ENCODE measurements at places on chromosomes 1 and 21.
A peak's percentile ranks its signal among the peaks of the same experiment; 100 is the strongest.

- no peak for DNase-seq
Observed at GRCh38 chr1:180519846-180520245, 17.5 kb upstream of the ACBD6 start.

GRCh38 chr1:1360506-1361169, 2.3 kb upstream of the MXRA8 start:
- no peak for DNase-seq

- peak; percentile 55 for DNase-seq
Observed at GRCh38 chr1:167474191-167474641, 44.1 kb downstream of the CD247 start.

GRCh38 chr1:239361403-239361802, 25.0 kb upstream of the CHRM3 start:
- peak; percentile 1 for DNase-seq

DNA sequence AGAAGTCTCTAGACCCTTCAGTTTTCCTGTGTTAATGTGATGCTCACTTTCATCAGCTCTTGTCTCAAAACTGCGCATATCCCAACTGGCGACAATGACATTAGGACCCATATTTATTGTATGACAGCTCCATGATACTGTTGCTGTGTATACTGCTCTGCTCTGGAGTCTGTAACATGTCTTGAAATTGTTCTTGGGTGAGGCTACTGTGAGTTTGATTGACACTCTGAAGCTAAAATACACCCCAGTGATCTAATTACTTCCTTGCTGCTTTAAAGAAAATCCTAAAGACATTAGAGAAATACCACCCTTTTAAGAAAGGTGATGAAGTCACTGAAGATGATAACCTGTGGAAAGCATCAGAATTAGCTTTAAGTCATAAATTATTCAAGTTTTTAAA, 1046.2 kb downstream of the KCNT2 start:
- DNase-seq = no peak

DNA sequence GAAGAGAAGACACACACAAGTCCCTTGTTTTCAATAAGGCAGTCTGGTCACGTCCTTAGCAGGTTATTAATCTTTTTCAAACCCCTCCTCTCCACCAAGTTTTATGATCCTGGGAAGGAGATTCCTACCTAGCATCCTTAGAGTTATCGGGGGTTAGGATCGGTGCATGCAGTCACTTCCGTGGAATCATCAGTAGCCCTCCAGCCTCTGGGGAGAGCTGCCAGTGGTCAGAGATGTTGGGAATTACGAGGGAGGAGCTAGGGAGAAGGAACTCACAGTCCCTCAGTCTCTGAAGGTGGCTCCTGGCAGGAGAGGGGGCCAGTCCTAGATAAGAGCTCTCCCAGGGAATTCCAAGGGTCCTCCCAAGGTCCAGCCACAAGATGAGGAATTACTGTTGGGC, 57.7 kb upstream of the ATP5PO start:
- no peak for DNase-seq

- no peak for DNase-seq
Observed at GRCh38 chr1:209463441-209463840, 120.1 kb upstream of the CAMK1G start.

DNA sequence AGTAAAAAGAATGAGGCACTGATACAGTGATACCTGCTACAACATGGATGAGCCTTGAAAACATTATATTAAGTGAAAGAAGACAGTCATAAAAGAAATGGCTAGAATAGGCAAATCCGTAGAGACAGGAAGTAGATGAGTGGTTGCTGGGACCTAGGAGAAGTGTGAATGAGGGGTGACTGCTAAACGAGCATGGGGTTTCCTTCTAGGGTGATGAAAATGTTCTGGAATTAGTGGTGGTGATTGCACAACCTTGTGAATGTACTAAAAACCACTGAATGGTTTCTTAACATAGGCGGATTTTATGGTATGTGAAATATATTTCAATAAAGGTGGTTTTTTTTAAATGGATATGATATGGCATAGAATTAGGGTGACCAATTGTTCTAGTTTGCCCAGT, 12.6 kb upstream of the SERINC2 start:
- no peak for DNase-seq

GRCh38 chr1:113943028-113943811, 14.1 kb downstream of the HIPK1 start:
- no peak for DNase-seq

- no peak for DNase-seq
Observed at GRCh38 chr21:45998276-45998701, 16.7 kb downstream of the COL6A1 start.

GRCh38 chr1:11125931-11126330, 26.3 kb upstream of the EXOSC10 start:
- no peak for DNase-seq

DNA sequence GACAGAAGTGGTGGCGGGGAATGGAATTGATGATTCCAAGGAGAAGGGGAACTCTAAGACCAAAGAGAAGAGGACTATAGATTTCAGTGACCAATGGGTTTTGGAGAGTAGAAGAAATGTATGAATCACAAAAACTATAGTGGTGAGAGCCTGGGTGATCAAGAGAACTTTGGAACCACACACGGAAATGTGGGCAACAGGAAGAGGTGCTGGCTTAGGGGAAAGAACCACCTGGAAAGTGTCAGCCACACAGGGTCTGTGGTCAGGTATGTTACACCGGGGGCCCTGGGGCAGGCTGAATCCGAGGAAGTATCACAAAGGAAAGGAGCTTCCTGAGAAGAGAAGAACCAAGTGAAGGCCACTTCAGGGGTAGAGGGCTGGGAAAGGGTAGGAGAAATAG, 11.5 kb upstream of the CHIA start:
- DNase-seq = no peak

GRCh38 chr1:98327220-98327861, 334.2 kb upstream of the SNX7 start:
- DNase-seq = no peak

- DNase-seq = no peak
Observed at GRCh38 chr1:15756143-15757015, 2.2 kb upstream of the FBLIM1 start.

DNA sequence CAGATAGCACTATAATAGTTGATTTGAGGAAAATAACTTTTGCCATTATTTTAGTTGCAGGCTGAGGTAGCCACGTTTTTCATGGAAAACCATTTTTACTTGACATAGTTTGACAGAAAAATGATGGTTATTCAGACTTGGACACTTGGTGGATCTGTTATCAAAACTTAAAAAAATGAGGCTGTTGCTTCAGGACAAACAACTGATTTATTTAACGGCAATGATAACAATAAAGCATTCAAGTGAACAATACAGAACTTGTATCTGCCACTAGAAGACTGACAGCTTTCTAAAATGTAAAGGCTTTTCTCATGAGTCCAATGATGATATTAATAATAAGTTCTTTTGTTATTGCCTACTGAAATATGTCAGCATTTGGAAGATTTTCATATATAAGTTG, 322.9 kb downstream of the BRINP3 start:
- DNase-seq = no peak

- DNase-seq = no peak
Observed at GRCh38 chr1:21579791-21580190, 70.6 kb downstream of the ALPL start.

DNA sequence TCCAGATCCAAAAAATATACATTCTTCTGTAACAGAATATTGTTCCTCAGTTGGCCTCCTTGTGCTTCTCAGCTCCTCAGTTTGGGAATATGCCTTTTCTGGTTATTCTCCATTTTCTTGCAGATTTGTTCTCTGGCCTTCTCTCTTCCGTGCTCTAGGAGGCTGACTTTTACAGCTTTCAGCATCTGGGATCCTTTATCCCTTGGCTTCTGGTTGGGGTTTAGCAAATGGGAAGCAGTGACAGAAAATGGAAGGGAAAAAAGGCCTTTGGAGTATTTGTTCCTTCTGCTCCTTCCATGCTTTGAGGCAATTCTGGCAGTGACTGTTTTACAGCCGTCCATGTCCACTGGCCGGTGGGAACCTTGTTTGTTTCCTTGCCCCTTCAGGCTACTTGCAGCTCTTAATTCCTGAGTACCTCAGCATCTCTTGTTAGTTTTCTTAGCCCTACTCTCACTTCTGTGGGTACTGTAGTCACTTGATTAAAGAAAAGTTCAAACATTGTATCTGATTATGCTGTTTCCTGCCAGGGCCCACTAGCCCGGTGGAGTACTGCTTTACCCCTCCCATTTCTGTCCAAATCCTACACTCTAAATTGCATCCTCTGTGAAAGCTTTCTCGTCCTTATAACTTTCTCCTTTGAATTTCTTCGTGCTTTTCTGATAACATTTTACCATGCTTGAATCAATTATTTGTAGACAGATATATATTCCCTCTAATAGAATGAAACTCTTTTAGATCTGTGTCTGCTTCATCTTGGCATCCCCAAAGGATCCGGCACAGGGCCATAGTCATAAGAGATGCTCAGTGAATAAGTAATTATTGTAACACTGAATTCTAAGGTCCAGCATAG, 118.2 kb downstream of the OSBPL9 start:
- no peak for DNase-seq

DNA sequence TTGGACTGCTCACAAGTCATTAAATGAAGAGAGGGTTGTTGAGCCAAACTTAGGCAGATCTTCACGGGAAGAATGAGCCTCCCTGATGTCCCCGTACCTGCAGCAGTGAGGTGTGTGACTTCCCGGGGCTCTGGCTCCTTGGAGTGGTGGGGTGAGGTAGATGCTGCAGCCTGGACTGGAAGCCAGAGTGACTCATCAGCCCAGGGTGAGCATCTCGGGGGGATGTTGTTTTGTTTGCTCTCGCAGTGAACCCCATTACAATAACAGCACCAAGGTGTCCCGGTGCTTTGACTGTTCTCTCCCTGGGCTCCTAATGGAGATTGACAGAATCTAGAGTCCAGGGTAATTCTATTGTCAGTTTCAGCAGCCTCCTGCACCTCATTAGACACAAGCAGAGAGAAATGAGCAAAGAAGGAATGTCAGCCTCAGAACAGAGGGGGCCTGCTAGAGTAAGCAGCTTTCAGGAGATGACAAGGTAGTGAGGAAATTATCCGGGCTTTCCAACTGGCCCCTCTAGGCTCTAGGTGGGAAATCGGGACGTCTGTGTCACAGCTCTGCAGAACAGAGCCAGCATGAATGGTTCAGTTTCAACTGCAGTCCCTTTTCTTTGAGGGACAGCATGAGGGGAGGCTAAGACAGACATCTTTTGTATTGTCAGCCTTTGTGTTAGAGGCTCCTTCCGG, 36.0 kb upstream of the LRRN2 start:
- no peak for DNase-seq

GRCh38 chr21:30408782-30409494, 13.1 kb downstream of the KRTAP13-1 start:
- no peak for DNase-seq

DNA sequence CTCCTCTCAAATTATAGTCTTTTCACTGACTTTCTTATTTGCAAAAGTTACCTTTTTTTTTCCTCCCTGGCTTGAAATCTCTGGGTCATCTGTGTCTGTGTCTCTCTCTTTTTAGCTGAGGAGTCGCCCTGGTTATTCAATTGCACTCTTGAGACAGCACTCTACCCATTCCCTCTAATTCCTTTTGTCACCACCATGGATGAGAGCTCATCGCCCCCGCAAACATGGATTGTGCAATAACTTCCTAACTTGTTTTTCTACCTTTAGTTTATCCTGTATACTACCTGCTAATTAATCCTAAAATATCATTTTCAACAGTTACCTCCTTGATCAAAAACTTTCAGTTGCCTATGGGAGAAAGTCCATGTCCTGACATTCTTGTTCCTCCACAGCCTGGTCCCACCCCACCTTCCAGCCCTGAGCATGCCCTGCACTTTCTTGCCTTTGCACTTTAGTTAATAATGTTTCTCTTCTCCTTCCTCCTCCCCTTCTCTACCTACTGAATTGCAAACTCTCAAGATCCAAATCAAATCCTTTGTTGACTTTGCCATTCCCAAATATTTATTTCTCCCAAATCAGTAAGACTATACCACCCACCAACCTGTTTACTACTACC, 110.4 kb upstream of the MAGI3 start:
- DNase-seq = no peak

DNA sequence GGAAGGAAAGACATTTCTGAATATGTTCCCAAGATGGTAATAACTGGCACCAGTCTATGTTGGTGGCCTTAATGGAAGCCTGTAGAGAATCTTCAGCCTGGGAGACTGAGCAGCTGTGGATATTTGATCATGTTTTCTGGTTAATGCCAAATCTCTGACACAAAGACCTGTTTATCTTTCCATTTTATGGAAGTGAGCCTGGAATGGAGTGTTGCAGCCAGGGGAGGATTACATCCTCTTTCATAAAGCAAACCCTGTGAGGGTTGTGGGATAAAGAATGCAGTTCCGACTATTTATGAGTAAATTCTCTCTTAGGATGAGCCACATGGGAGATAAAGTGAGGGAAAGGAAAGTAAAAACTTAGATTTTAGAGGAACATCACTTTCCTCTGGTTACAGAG, 144.1 kb downstream of the PCP4 start:
- DNase-seq = no peak

GRCh38 chr1:216113181-216113580, 310.1 kb downstream of the USH2A start:
- no peak for DNase-seq

DNA sequence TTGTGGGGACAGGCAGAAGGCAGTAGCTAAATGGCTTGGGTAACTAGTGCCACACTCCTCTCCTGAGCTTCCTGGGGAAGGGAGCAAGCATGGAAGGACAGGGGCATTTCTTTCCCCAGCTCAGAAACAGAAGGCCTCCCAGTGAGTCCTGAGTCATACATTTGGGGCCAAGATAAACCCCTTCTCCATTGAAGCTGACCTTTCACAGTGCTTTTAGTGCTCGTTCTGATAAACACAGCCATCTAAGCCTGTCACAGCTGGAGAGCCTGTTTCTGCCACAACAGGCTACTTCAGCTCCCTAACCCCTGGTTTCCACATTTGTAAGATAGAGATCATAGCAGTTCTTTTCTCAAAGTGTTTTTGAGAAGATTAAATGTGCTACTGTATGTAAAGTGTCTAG, 374.0 kb downstream of the LMX1A start:
- no peak for DNase-seq

GRCh38 chr1:36126005-36126716, 1.1 kb upstream of the COL8A2 start:
- no peak for DNase-seq

- DNase-seq = no peak
Observed at GRCh38 chr1:3868464-3869006, 11.3 kb downstream of the DFFB start.

GRCh38 chr21:38851101-38851500, 45.4 kb downstream of the ETS2 start:
- DNase-seq = no peak

GRCh38 chr1:147750618-147751217, 9.7 kb downstream of the GJA5 start:
- no peak for DNase-seq

DNA sequence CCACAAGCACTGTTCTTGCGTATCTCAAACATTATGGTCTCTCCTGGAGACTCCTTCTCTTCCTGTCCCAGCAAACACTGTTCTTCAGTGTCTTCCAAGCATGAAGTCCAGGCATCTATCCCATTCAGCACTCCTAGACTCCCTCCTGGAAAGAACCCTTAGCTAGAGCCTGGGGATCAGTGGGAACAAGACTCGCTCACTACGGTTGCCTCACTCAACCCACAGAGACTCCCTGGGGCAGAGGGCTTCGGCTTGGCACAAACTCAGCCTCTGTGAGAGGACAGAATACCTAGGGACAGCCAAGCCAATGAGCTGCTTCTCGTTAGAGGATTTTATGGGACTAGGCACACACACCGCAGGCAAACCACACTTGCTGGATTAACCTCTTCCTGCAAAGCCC, 86.5 kb upstream of the IPO9 start:
- no peak for DNase-seq

GRCh38 chr21:31726407-31726806, 5.5 kb downstream of the SCAF4 start:
- no peak for DNase-seq

- DNase-seq = no peak
Observed at GRCh38 chr1:109886827-109887226, 23.8 kb upstream of the CSF1 start.
